Activated naive CD8-positive, alpha-beta T cell treated with anti-CD3 and anti-CD28 coated beads, Interleukin-2, amount 10 ng/mL, durations not matched to agents 7 days and 5 days (primary cell): ENCODE measurements at places on chromosomes 4 and X.

DNA sequence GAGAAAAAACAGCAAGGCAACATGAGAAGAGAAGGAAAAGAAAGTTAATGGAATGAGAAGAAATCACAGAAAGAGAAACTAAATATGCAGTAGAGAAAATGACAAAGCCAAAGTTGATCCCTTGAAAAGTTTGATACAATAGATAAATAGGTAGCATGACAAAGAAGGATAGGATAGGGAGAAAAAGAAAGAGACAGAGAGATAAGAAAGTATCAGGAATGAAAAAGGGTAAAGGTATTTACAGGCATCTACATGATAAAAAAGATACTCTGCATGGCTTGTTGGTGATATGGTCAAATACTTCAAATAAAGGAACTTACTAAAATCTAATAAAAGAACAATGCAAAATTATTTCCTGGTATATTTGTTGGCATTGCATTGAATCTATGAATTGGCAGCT lies 185.5 kb upstream of the TECRL start:
- no peak overlapping the region for H3K4me3 ChIP-seq
- no peaks in the 10 kb centered on the region for H3K36me3 ChIP-seq
- H3K4me1 ChIP-seq = no peaks in the 10 kb centered on the region

DNA sequence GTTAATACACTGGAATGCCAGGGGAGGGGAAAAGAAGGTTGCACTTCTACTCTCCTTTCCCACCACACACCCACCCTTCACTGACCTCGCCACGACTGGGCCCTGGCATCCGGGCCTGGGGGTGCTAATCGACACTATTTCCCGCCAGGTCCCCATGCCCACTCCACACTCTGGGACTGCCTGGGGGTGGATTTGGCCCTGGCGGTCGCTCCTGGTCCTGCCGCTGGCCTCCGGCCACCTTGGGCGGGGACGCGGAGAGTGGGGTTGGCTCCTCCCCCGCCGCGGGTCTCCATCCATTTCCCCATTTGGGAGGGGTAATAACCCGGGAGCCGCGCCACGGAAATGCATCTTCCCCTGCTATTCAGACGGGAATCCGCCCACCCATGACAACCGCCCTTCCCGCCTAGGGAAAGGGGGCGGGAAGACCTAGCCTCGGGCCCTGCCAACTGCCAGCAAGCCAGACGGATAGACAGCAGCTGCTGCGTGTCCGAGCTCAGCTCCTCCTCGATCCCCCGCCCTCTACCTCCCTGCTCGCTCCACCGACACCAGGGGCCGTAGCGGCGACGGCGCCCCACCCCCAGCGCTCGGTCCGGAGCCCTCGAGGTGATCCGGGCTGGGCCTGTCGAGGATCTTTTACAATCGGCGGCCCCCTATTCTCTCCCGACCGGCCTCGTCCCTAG lies 78.1 kb downstream of the RLIM start:
- peak overlapping the region; percentile 82 for H3K27ac ChIP-seq
- peaks cover 9% of the 10 kb centered on the region for H3K4me1 ChIP-seq
- H3K4me3 ChIP-seq = peak overlapping the region; percentile 78
- H3K36me3 ChIP-seq = no peaks in the 10 kb centered on the region

DNA sequence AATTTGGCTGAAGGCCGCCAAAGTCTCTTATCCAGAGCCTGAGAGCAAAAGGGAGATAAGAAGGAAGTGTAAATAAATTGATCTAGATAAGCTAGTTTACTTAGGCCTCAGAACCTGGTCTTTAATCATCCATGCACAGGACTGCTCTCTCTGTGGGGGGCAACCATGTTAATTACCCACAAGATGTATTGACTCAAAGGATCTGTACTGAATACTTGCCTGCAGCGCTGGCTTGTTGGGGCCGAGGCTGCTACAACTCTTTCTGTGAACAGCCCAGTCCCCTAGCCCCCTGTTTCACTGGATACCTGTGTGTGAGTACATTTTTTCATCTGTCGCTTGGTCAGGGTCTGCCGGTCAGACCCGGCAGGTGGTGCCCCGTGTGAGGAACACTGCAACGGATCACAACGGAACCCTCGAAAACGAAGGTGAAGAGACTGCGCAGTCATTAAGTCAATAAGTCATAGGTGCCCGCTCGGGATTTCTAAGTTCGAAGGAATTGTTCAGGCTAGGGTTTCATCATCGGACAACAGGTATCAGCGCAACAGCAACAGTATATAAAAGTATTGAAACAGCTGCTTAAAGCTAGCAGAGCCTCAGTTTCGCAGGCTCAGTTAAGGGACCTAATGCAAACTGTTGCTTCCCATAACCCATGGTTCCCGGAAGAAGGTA lies 8.3 kb downstream of the MAGEA11 start:
- no peak overlapping the region for H3K27ac ChIP-seq
- H3K36me3 ChIP-seq = no peaks in the 10 kb centered on the region
- DNase-seq = no peak
- H3K4me3 ChIP-seq = no peak overlapping the region
- peaks cover 4% of the 10 kb centered on the region for H3K27me3 ChIP-seq
- no peaks in the 10 kb centered on the region for H3K4me1 ChIP-seq

DNA sequence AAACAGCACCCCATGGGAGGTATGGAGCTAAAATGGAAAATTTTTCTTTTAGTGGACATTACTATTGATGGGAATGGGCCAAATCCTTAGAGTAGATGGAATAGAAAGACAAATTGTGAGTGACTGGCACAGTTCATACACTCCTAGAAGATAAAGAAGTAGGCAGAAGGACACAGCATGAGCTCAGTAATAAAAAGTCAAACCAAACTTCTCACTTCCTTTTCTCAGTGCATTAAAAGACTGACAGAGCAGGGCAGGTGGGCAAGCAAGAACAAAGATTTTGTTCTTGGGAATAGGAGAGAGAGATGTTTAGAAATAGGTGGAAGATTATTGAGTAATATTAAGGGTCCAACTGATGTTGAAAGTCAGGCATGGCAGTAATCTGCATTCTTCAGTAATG lies 132.5 kb downstream of the ATP10D start:
- no peaks in the 10 kb centered on the region for H3K27me3 ChIP-seq
- no peak overlapping the region for H3K27ac ChIP-seq
- no peaks in the 10 kb centered on the region for H3K4me1 ChIP-seq
- DNase-seq = no peak
- no peak overlapping the region for H3K4me3 ChIP-seq

DNA sequence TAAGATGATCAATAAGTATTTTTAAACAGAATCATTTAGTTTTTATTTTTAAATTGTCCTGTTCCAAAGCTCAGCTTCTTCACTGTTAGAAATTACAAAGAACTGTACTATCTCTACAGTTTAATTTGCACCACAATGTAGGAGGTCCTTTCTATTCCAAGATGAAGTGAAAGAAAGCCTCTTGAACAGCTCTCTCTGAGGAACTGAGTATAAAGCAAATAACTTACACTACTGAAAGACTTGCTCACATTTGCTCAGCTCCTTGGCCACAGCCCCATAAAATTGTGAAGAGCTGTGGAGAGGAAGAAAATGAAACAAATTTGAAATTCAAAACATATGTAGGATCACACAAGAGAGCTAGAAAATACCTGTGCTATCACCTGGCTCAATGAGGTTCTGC lies 68.6 kb downstream of the ENPEP start:
- H3K36me3 ChIP-seq = no peaks in the 10 kb centered on the region
- no peak overlapping the region for H3K4me3 ChIP-seq
- H3K4me1 ChIP-seq = no peaks in the 10 kb centered on the region
- DNase-seq = no peak
